CD8-positive, alpha-beta T cell (primary cell): ENCODE measurements at places on chromosomes 3 and 15.

DNA sequence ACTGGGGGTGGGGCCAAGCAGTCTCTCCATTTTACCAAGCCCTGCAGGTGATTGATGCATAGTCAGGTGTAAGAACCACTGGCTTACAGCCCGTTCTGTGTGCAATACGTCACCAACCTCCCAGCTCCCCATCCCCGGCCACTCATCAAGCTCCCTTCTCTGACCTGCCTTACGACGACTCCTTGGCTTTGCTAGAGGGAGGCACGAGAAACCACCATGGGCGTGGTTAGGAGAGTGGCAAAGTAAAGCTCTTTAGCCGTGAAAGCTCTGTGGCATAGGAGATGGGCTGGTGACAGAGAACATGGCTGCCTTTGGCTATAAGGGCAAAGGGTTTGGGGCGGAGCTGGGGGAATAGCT is 109.1 kb downstream of the BDH1 start:
- DNase-seq, result no peak

GRCh38 chr3:195156286-195156890 is 114.6 kb downstream of the XXYLT1 start:
- DNase-seq, result no peak

DNA sequence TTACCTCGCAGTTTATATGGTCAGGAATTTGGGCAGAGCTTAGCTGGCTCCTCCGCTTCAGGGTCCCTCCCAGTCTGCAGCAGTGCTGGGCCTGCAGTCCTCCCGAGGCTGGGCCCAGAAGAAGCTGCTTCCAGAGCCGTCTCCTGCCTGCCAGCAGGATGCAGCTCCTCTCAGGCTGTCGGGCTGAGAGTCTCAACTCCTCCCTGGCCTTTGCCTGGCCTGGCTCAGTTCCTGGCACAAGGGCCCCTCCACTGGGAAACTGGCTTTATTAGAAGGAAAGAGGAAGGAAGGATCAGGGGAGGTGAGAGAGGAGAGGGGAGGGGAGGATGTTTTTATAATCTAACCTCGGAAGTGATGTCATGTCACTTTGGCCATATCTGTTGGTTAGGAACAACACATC is 72.8 kb downstream of the GABRG3 start:
- DNase-seq, result no peak

DNA sequence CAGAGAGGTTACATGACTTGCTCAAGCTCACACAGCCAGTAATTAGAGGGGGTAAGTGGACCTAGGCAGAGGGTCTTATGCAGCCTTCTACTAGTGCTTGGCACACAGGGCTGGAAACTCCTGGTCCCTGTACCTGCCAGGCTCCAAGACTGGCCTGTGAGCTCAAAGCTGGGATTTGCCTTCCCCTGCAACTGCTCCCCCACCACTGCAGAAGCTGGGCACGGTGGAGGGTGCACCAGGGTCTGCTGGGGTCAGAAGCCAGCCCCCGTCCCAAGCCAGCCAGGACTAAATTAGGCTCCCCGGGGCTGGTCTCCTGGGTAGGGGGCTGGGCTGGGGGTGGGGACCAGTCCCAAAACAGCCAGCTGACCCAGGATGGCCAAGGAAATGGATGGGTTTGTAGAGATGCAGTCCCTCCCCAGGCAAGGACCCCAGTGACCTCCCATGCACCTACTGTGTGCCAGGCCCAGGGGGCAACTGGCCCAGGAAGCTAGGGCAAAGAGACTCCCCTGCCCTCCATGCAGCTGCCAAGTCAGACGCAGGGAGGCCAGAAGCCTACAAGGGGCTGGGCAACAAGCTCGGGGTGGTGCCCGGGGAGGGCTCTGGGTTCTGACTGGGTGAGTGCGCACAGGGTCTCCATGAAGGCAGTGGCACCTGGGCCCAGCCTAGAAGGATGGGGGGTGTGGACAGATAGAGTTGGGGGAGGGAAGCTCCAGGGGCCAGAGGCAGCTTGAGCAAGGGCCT is 51.8 kb upstream of the LINGO1 start:
- no peak for DNase-seq

- no peak for DNase-seq
These were observed 54.9 kb upstream of the TBC1D21 start for GRCh38 chr15:73818308-73818985.

DNA sequence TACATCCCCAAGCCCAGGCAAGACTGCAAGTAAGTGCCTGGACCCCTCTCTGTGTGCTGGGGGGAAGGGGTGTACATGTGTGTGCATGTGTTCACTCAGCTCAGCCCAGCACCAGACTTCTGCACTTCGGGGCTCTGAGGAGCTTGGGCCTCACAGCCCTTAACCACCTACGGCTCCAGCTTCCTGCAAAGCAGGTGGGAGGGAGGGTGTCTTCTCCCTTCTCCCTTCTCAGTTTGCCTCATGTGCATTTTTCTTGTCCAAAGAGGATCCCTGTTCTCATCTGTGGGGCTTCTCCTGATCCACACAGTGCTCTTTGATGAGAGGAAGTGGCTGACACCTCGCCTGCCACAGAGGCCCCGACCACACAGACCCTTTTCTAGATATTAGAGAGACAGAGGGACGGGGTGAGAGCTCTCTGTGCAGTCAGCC is 69.3 kb downstream of the MESD start:
- no peak for DNase-seq

DNA sequence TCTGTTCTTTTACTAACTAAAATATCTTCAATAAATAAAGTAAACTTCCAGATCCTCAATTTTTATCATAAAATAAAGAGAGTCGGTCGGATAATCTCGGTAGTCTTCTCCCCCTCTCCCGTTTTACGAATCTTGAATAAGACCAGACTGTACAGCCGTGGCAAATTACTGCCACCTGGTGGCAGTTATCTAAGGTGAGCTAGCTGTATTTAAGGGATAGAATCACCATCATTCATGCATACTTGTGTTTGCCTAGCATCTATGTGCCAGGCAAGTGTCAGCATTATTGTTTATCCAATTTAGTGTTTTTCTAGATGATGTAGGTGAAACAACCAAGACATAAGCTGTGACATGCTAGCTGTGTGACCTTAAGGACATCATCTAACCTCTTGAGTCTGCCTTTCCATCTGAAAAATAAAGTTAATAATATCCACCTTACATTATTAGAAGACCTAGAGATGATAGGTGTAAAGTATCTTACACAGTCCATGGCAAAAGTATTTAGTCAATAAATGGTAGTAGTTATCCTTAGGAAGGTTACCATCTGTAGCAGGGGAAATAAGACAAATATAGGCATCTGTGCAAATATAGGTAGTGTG is 21.3 kb downstream of the DUT start:
- DNase-seq, result peak; percentile 48

DNA sequence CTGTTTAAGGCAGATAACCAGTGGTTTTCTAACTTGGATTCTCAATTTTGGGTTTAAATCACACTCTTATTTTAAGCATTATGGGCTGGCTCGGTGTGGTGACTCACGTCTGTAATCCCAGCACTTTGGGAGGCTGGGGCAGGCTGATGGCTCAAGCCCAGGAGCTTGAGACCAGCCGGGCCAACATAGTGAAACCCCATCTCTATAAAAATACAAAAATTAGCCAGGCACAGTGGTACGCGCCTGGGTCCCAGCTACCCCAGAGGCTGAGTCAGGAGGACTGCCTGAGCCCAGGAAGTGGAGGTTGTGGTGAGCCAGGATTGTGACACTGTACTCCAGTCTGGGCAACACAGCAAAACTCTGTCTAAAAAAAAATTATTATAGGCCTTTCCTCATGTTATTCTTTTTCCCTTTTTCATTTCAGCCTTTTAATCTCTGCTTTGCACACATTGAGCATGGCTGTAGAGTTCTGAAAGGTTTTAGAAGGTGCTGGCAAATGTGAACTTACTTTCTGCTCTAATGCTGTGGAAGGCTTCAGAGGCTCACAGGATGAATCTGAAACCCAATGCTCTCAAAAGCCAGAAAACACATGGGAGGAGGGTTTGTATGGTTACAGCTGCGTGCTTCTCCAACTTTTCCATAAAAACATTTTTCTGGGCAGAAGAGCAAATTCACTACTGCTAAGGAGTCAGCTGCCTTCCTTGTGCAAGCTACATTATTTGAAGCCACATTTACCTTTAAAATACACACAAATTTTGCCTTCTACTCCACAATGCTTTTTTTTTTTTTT is 32.5 kb downstream of the CHAC1 start:
- DNase-seq, result no peak

DNA sequence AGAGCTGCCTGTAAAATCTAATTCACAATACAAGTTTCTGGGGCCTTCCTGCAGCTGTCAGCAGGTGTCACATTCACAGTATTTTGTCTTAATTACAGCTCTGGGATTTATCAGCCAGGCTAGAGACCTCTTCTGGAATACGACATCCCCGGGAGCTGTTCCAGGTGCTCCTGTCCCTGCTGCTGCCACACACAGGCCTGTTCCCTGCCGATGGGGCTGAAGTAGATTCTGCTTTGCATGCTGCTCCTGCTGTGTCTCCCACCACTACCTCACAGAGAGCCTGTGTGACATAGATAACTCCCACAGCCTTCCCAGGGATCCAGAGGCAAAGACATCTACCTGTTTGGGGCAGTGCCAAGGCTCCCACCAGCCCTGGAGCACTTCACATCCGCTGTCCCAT is 20.4 kb downstream of the COLQ start:
- DNase-seq, result no peak

DNA sequence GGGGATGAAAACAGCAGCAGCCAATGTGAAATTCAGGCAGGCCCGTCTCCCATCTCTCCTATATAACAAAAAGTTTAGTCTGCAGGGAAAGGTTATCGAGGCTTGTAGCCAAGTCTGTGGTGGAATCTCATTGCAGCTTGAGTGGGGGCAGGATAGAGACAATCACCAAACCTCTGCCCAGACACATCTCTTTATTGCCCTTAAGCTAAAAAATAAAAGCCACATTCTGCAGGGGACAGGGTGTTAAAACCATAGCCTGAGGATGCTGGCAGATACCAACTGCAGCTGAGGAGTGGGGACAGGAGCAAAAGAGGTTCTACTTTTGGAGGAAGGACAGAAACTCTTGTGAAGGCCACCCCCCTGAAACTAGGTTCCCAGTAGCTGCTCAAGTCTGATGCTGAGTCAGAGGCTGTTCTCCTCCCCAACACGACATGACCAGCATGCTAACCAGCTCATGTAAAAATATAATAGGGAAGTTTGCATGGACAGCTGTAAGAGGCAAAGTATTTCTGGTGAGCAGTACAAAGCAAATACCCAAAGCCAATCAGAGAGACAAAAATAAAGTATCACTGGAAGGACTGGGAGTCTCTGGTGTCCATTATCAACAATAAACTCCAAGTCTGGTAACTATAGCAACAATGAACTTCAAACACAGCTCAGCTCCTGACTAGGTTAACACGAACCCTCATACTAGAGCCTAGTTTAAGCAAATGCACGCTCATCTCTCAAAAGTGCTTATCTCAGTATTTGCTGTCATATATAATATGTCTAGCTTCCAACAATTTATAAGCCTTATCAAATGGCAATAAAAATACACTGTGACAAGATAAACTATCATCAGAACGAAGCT is 362.2 kb upstream of the SLCO3A1 start:
- DNase-seq, result peak; percentile 50

GRCh38 chr3:173699353-173699752 is 301.8 kb downstream of the NLGN1 start:
- no peak for DNase-seq

- no peak for DNase-seq
These were observed 978 bp upstream of the CMC1 start for GRCh38 chr3:28240441-28240840.

DNA sequence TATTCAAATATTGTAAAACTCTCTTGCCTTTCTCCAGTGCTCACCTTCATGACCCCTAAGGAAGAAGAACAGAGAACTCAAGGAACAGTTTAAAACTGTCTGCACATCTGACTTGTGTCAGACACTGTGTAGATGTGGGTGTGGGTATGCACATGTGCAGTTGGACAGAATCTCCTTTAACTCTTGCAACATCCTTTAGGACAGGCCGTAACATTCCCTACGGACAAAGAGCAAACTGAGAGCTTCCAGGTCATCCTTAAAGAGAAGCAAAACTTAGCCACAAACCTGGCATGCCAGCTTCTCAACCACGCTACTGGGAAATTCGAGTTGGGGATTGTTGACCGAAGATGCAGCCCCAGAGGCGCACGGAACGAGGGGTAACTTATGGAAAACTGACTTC is 4.1 kb upstream of the SFMBT1 start:
- no peak for DNase-seq

GRCh38 chr3:123286308-123287023 is 84.7 kb downstream of the SEC22A start:
- peak; percentile 31 for DNase-seq

GRCh38 chr15:56440214-56440770 is 24.6 kb downstream of the MNS1 start:
- no peak for DNase-seq

GRCh38 chr3:151171145-151171757 is 31.8 kb downstream of the GPR171 start:
- no peak for DNase-seq

GRCh38 chr15:50377867-50378751 is 23.1 kb upstream of the GABPB1 start:
- DNase-seq, result no peak
